ENCODE measurements at places on chromosomes 3 and 15. TPM values are rescaled to one million over a fixed set of nuclear protein-coding genes. Genes with fewer than 3 reads are reported as not detected.

The GPR62 gene
- total RNA-seq, result not detected

The CAMK2N2 gene
- 0.09 TPM for total RNA-seq

- DNase-seq, result no peak
These were observed 575.4 kb downstream of the NTRK3 start for GRCh38 chr15:87681104-87681503.

- no peak for DNase-seq
These were observed 20.2 kb downstream of the RAF1 start for GRCh38 chr3:12643724-12644123.

- DNase-seq, result peak; percentile 77
These were observed 36.0 kb downstream of the TM2D3 start for GRCh38 chr15:101615986-101616848.
